Cardiac septum (tissue), 1 donor: ENCODE measurements at places on chromosomes 4 and X. TPM values are rescaled to one million over a fixed set of nuclear protein-coding genes. Genes with fewer than 3 reads are reported as not detected.

Gene FOXR2
- not detected for total RNA-seq

Gene ASB11
- 60.8 TPM for total RNA-seq

Gene ARR3
- not detected for total RNA-seq

Gene TLR10
- 0.22 TPM for total RNA-seq

Gene LINC00632
- 191 TPM for total RNA-seq

Gene PGM2
- 9.5 TPM for total RNA-seq

Gene FABP2
- total RNA-seq = 0.57 TPM

Gene IGBP1
- total RNA-seq = 31.2 TPM

Gene TCEAL6
- not detected for total RNA-seq

Gene BEX2
- total RNA-seq = 1.5 TPM

DNA sequence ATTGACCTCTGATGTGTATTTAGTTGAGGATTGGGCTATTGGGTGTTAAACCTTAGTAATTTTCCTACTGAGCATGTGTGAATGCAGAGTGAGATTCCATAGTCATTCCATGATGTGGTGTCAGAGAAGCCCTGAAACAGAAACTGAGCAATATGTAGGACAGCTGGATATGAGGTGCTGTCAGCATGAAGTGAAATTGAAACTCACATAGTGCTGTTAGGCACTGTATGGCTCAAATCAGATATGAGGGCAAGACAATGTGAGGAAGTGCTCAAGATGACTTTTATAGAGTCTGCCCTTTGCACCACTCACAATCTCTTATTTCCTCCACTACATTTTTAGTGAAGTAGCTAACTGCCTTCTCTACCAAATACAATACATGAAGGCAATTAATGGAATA is 188.3 kb downstream of the SH3BGRL start:
- no peak for DNase-seq

DNA sequence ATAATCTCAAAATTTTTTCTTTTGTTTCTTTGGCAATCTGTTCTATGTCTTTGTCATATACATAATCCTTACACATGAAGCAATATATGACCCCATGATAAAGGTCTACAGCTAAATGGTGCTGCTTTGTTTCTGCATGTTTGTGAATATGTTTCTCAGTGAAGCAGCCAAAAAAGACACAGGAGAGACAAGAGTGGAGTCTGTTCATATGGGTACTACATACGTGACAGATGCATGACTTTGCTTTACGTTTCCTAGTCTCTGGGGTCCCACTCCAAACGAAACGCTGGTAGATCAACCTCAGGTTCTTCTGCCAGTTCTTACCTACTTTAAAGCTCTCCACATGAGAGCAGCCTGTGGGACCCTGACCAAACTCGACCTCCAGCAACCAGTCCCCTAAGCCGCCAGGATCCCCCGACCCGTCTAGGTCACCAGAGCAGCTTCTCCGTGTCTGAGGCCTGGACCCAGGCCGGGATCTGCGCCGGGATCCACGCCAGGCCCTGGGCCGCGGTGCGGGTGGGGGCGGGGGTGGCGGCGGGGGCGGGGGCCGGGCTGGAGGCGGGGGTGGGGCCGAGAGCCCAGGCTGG is 1.5 kb downstream of the USP51 start:
- DNase-seq = no peak

GRCh38 chrX:107825698-107826237 is at the start of gene MID2:
MID2 (plus strand) TSS chrX:107825866; CDS start chrX:107826427, 561 bp downstream.
- no peak for DNase-seq

GRCh38 chrX:98607739-98608138 is 1724.0 kb downstream of the RPA4 start:
- no peak for DNase-seq

- peak; percentile 79 for DNase-seq
Measured at GRCh38 chr4:153153339-153153871, 50.8 kb upstream of the TRIM2 start.

DNA sequence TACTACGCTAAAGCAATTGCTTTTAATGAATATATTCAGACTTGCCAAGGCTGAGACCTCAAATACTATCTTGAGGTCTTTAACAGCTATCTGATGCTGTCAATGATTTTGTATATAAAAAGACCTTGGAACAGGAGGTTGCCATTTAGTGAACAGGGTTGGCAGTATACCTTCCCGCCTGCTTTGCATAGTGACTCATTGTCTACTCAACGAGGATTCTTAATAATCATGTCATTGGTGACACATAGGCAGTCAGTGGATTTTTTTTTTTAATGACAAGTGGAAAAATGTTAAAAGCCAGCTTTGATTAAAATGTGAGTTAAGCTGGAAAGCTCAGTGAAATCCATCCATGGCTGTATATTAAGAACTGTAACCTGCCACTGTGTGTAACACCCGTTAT is 164.0 kb downstream of the ASMT start:
- no peak for DNase-seq

- DNase-seq = no peak
Measured at GRCh38 chr4:67581208-67581857, 22.8 kb downstream of the STAP1 start.

DNA sequence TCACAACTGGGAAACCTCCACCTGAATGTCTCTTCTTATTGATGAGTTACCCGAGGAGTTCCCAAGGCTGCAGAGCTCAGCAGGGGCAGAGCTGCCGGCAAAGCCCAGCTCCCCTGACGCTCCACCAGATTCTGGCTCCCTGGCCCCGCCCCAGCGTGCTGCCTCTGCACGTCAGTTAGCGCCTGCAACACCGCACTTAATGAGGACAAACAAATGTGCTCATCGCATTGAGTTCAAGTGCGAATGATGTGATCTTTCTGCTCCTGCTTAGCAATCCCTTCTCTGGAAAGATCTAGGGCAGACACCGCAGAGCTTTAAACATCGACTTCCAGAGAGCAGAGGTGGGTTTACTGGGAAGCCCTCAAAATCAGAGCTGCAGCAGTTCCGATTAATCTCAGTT is 55.5 kb upstream of the FBXW7 start:
- no peak for DNase-seq

DNA sequence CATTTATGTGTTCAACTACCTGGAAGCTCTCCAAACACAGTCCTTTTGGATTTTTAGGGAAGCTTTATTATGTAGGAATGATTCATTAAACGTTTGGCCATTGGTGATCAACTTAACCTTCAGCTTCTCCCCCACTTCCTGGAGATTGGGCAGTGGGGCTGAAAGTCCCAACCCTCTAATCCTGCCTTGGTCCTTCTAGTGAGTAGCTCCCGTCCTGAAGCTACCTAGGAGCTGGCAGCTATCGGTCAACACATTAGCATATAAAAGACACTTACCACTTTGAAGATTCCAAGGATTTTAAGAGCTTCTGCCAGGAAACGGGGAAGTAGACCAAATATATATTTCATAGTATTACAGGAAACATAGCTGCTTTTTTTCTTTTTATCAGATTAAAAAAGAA is 69.7 kb downstream of the MCUB start:
- no peak for DNase-seq

DNA sequence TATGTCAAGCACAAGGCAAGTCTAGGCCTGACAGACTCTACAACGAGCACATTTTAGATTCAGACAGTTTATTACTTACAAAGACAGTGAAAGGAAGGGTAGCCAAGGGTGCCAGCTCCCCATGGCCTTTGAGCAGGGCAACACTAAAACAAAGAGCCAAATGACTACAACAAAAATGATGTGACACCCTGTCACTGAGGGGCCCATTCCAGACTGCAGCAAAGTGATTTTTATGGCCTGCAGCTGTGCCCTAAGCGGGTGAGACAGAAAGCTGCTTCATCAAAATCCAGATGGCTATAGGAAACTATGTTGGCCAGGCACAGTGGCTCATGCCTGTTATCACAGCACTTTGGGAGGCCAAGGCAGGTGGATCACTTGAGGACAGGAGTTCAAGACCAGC is 13.4 kb upstream of the RP2 start:
- DNase-seq = no peak

GRCh38 chr4:153218961-153219360 is 14.7 kb downstream of the TRIM2 start:
- DNase-seq = no peak

GRCh38 chrX:101360390-101360789 is 11.8 kb upstream of the TIMM8A start:
- no peak for DNase-seq

- no peak for DNase-seq
Measured at GRCh38 chrX:47632666-47633065, 2.9 kb upstream of the CFP start.

- DNase-seq = no peak
Measured at GRCh38 chrX:7889680-7890079, 37.5 kb downstream of the PNPLA4 start.

DNA sequence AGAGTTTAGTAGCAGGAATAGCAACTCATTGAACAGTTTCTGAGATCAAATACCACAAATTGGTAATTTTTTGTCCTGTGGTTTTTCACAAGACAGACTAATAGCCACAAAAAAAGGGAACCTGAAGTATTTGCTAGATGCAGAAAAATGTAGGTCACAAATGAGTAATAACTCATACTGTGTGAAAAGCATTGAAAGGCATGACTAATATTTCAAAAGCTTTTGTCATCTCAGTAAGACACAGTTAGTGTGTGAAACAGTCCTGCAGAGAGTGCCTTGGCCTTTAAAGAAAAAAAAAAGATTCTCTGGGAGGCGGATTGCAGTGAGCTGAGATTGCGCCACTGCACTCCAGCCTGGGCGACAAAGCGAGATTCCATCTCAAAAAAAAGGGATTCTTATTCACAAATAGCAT is 31.4 kb upstream of the SLC25A31 start:
- no peak for DNase-seq

GRCh38 chr4:100935090-100935489 is 412.2 kb downstream of the PPP3CA start:
- no peak for DNase-seq

DNA sequence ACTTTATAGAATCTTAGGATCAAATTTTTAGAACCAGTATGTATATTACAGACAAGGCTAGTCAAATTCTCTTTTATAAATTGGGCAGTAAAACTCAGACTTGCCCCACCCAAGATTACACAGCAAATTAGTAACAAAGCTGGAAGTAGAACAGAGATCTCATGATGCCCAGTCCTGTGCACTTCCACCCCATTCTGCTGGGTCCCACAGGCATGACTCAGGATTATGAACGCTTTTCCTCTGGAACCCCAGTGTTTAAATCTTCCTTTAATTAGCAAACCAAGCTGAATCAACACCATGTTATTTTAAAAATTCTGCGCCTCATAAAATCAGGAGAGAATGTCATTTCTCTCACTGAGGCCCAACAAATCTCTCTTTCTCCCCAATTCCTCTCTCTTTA is 1.5 kb upstream of the IL13RA2 start:
- DNase-seq = no peak

GRCh38 chrX:71372388-71372787 is 6.2 kb downstream of the TAF1 start:
- no peak for DNase-seq

GRCh38 chr4:36213977-36214376 is 30.3 kb downstream of the ARAP2 start:
- no peak for DNase-seq

GRCh38 chr4:60938621-60939020 is 261.5 kb upstream of the ADGRL3 start:
- DNase-seq = no peak

DNA sequence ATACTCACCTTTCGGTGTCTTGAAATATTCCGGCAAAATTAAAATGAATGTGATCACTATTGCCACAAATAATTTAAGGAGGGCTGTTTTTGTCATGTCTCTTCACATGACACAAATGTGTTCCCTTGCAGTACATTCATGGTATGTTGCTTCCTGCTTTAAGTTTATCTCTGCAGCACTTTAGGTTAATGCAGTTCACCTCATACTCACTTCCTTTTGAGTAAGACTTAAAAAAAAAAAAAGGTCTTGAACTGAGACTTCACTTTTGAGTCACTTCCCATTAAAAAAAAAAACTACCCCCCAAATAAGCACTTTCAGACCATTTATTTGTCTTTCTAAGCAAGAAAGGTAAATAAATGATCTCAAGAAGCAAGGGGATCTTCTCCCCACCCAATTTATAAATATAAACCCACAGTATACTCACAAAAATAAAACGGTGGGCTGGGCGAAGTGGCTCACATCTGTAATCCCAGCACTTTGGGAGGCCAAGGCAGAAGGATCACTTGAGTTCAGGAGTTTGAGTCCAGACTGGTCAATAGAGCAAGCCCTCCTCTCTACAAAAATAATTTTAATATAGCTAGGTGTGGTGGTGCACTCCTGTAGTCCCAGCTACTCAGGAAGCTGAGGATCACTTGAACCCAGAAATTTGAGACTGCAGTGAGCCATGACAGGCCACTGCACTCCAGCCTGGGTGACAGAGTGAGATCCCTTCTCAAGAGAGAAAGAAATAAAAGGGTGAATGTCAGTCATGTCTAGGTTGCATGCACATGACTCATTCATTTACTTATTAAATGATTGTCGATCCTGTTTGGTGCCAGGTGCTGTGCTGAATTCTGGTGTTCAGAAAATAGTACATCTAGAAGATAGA is at the start of gene TMEM156:
Gene TMEM156, minus strand, starts transcription at position 192 of the 868 bp plus-strand sequence. Its CDS starts 96 bp downstream, at position 96.
- DNase-seq = no peak
